ENCODE measurements at places on chromosomes 5 and 9.
A peak's percentile ranks its signal among the peaks of the same experiment; 100 is the strongest.

DNA sequence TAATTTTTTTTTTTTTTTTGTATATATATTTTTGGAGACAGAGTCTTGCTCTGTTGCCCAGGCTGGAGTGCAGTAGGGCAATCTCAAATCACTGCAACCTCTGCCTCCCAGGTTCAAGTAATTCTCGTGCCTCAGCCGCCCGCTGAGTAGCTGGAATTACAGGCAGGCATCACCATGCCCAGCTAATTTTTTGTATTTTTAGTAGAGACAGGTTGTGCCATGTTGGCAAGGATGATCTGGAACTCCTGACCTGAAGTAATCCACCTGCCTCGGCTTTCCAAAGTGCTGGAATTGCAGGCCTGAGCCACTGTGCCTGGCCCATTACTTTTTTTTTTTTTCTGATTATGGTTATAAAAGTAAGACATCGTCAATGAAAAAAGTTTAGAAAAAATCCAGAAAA, 84.0 kb upstream of the LMNB1 start:
- DNase-seq: no peak

- no peak for DNase-seq
Measured at GRCh38 chr9:16309469-16310271, 560.8 kb downstream of the BNC2 start.

GRCh38 chr5:151288180-151288579, 15.4 kb downstream of the SLC36A3 start:
- DNase-seq: no peak

GRCh38 chr5:147436596-147436995, 73.3 kb downstream of the DPYSL3 start:
- no peak for DNase-seq

GRCh38 chr5:130501151-130501865, 597.0 kb downstream of the CHSY3 start:
- no peak for DNase-seq

DNA sequence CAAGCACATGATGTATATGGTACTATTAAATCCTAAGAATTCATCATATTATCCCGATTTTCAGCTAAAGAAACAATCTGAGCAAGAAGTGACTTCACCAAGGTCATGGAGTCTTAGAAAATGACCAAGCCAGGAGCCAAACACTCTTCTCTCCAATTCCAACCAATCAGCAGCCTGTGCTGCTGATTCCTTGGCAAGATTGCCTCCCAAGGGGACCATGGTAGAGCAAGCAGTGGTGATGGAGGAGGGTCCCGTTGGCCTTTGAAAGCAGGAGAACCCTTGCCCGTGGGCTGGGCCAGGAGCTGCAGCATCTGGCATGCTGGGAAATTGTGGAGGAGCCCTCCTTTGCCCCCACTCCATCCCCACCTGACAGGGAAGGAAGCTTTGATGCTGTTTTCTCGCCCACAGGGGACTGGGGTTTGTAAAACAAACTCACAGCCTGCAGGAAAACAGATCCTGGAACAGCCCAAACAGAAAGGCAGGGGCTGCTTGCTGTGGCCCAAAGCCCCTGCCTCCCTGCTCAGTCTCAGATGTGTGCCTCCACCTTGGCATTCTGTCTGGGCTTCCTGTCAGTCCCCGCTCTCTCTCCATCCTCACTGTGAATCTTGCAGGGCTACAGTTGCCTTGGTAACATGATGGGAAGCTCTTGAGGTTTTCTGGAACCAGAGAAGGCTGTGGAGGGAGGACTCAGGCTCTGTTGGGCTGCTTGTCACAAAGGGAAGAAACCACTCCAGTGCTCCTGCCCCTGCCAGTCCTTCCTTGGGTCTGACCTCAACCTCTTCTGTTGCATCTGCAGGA, 70.8 kb upstream of the HSPA9 start:
- DNase-seq: no peak

DNA sequence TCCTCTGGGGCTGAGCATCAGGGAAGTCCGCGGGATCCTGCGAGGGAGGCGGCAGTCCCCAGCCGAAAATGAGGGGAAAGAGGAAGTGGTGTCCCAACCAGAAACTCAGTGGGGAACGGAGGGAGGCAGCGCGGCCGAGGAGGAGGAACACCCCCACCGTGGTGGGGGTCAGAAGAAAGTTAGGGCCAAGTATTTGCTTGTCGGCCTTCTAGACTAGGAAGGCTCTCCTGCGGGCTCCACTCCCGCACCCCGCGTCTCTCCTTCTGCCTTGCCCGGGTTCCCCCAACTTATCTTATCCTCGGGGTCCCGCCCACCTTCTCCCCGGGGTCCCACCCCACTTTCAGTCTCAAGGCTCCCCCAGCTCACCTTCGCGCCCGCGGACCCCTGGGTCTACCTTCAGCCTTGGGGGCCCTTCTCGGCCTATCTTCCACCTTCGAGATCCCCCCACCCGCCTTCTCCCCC, 557 bp upstream of the PHF2 start:
- DNase-seq: peak; percentile 65

DNA sequence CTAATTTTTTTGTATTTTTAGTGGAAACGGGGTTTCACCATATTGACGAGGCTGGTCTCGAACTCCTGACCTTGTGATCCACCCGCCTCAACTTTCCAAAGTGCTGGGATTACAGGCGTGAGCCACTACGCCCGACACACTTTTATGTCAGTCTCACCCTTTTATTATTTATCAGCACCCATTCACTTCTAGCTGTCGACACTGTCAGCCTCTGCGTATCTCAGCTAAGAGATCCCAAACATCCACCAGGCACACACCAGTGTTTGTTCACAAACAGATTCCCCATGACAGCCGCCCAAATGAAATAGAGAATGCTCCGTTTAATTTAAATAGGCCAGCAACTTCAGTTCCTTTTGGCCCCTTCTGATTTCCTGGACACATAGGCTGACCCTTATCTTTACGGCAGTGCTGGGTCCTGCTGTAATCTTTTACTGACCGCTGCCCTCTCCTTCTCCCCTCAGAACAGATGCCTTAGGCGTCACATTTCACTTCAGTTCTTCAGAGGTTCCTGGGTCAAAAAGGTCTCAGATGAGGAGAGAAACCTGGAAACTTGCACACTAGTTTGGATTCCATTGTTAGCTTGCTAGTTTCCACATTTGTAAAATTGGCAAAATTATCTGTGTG, 43.1 kb upstream of the CKMT2 start:
- no peak for DNase-seq

DNA sequence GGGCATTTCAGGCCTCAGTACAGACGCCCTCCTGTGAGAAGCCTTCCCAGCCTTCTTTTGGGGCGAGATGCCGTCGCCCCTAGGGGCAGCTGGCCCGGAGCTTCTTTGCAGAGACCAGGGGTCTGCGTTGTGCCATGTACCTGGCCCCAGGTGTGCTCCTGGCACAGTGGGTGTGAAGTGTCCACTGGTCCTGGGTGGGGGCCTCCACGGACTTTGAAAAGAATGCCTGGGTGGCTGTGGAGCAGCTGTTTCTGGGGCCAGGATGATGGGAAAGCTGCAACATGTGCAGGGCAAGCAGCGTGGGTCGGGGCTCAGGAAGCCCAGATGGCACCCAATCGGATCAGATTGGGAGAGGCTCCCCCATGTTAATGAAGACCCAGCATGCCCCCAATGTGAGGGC, 47.8 kb downstream of the WNK2 start:
- DNase-seq: no peak

DNA sequence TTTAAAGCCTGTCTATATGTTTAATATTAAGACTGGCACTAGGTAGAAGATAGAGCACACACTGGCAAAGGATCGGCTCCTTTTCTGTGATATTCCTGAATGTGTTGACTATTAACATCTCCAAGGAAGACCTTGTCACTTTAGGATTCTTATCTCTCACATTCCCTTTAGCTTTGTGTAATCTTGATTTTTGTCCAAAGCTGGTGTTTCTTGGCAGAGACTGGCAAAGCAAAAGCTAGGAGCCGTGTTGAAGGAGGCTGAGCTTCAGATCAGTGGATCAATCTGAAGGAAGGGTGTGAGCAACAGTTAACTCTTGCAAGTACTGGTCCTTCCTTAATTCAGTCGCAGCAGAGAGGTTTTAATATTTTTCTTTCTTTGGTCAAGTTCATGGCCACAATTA, 830.4 kb upstream of the ZNF608 start:
- no peak for DNase-seq

GRCh38 chr9:129175825-129176633, 2.0 kb downstream of the IER5L start:
- peak; percentile 94 for DNase-seq

- no peak for DNase-seq
Measured at GRCh38 chr9:119268985-119269384, 100.2 kb downstream of the BRINP1 start.

DNA sequence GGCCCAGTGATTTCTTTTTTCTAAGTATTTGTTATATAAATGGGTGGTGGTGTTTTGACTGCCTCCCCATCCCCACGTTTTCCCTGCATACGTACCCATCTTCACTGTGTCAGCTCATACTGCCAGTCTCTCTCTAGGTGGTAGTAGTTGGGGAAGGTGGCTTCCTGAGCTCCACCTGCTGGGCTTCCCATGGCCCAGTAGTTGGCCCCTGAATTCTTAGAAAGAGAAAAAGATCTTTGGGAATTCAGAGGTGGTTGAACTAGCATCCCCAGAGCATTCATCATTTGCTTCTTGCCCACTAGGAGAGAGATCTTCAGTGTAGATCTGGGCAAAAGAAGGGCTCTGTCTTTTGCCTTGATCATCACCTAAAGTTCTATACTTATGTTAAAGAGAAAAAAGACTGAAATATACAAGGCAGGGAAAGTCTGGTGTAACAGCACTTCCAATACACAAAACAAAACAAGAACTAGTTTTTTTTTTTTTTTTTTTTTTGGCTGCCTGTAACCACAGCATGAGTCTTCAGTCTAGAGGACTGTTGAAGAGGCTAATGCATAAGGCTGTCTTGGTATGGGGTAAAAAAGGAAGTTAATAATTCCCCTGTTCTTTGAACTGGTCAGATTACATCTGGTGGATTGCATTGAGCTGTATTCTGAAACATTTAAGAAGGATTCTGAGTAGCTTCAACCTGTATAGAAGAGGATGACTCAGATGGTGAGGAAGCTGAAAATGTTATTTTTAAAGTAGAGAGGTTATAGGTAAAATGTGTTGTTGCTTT, 128.7 kb downstream of the ATG10 start:
- peak; percentile 1 for DNase-seq

DNA sequence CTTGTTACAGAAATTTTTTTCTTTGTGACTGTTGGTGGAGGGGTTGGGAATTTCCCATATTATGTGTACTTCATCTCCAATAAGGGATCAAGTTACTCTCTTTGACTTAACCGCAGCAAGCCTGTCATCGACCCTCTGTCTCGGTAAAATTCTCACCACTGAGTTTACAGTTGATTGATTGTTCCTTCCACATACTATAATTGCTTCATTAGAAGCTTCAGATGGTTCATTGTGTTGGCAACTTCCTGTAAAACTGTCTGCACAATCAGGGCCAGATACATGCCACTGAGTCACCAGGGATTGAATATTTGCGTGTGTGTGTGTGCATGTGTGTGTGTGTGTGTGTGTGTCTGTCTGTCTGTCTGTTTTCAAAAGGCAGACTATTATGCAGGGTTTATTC, 176.6 kb downstream of the ZNF462 start:
- peak; percentile 62 for DNase-seq

GRCh38 chr9:137085920-137086530, 760 bp upstream of the MAN1B1 start:
- peak; percentile 68 for DNase-seq

DNA sequence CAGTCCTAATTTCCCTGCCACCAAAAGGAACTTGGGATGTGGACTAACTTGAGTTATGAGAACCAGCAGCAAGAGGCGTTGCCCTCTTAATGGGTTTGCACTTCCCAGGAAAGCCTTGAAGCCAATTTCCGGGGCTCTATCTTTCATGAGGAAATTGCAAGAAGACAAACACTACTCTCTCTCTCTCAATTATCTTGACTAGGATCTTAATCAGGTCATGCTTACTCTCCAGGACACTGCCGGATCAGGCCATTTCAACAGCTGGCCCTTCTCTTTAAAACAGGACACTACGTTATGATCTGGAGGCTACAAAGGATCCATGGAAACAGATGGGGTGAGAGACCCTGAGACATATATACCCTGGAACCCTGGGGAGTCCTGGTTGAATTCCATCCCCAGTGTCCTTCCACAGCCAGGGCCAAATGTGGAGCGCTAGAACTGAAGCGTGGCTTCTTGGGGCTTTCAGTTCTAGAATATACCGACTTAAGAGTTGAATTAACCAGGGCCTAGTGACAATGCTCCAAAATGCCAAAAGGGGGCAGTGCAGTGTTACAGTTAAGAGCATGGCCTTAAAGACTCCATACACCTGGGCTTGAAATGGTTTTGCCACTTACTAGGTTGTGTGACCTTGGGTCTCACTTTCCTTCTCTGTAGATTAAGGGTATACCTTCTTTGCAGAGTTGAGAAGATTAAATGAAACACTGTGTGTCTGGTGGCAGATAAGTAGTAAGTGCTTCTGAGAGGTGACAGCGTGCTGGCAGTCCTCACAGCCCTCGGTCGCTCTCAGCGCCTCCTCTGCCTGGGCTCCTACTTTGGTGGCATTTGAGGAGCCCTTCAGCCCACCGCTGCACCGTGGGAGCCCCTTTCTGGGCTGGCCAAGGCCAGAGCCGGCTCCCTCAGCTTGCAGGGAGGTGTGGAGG, 21.1 kb downstream of the FAM219A start:
- DNase-seq: peak; percentile 63

- no peak for DNase-seq
Measured at GRCh38 chr5:96088706-96089498, 127.3 kb upstream of the ELL2 start.

- DNase-seq: no peak
Measured at GRCh38 chr9:120904978-120905301, 21.7 kb downstream of the TRAF1 start.

- no peak for DNase-seq
Measured at GRCh38 chr9:108742191-108742590, 113.6 kb downstream of the ACTL7B start.

DNA sequence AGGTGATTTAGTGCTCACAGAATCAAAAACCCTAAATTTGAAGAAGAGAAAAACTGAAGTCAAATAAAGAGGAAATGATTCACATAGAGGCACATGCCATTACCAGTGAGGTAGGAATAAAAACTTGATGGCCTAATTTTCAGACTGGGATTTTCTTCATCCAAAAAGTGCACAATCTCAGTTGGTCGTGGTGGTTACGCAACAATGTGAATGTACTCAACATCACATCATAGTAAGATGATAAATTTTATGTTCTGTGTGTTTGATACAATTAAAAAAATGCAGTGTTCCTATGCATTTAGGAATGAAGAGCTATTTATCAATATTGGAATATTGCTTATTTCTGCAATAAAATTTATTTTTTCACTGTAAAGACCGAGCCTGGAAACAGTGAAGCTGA, 60.7 kb downstream of the SV2C start:
- DNase-seq: no peak

DNA sequence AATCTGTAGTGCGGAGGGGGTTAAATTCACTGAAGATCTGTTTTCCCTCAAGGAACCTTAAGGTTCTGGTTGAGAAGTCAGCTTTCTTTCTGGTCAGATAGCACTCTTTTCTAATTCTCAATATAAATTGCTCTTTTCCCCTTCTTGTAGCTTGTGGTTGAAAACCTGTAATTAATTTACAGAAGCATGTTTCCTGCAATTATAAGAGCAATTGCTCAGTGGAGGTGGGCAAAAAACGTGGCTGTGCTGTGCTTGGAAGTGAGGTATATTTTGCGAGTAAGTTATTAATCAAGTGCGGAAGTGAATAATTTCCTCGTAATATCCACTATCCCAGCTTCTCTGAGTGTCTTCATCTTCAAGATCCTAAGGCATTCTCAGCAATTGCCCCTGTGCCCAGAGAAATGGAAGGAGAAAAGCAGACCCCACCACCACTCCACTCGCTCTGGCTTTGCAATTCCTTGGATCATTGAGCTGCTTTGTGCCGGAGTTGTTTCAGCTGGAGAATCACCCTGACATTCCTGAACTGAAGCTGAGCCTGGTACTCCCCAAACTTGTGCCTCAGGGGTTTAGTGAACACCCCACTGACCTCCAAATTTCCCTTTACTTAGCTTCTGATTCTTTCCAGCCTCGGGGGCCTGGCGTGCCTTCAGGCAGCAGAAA, 140.6 kb downstream of the LRRC70 start:
- DNase-seq: no peak

Data from EL (cell line).